Mesenteric fat pad (tissue), 1 donor: ENCODE measurements at places on chromosomes 1 and 21. TPM values are rescaled to one million over a fixed set of nuclear protein-coding genes. Genes with fewer than 3 reads are reported as not detected.

Gene GPATCH3
- 13.0 TPM for total RNA-seq

Gene CBR3
- 14.9 TPM for total RNA-seq

GRCh38 chr1:29657816-29658215 lies 421.5 kb downstream of the PTPRU start:
- peak; percentile 49 for DNase-seq

- no peak for DNase-seq
Observed at GRCh38 chr1:18766328-18766727, 93.1 kb downstream of the TAS1R2 start.

DNA sequence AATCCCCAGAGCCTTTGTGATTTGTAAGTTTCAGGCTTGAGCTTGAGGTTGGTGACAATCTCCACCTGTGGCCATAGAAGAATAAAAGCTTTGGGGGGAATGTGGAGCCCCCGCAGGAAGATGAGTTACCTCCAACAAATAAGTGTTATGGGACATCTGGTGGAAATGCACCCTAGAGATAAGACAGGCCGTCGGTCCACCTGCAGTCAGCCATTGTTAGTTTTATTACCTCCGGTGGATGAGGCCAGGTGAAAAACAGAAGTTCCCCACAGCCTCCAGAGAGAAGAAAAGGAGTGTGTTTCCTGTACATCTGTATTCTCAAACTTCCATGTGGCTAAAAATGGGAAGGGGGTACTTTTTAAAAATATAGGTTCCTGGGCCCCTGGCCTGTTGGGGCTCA lies 137.4 kb downstream of the KAZN start:
- DNase-seq: no peak

DNA sequence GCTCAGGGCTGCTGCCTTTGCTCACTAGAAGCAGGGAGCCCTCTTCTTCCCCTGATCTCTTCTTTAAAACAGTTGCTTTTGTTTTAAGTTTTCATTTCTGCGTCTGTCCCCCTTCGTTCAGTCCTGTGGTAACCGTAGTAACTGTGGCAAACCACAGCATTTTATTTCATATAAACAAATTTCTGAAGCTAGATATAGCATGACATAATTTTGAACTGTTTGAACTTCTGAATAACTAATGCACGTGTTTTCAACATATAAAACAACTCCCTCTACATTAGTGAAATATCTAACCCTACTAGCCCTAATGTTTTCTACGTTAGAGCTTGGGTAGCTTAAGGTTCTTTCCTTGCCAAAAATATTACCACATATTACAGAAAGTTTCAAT lies 104.6 kb downstream of the DISP1 start:
- no peak for DNase-seq

- no peak for DNase-seq
Observed at GRCh38 chr1:182841368-182841988, 2.3 kb downstream of the DHX9 start.
